Heart right ventricle (tissue), 16 donors: ENCODE measurements at places on chromosomes 11 and 22. TPM values are rescaled to one million over a fixed set of nuclear protein-coding genes. Genes with fewer than 3 reads are reported as not detected.

The CD3D gene
- not detected for total RNA-seq

- no peak for DNase-seq
These were observed 12.3 kb downstream of the TCF20 start for GRCh38 chr22:42258126-42258525.

- no peak for DNase-seq
These were observed 7.1 kb downstream of the MUC2 start for GRCh38 chr11:1081601-1082311.

DNA sequence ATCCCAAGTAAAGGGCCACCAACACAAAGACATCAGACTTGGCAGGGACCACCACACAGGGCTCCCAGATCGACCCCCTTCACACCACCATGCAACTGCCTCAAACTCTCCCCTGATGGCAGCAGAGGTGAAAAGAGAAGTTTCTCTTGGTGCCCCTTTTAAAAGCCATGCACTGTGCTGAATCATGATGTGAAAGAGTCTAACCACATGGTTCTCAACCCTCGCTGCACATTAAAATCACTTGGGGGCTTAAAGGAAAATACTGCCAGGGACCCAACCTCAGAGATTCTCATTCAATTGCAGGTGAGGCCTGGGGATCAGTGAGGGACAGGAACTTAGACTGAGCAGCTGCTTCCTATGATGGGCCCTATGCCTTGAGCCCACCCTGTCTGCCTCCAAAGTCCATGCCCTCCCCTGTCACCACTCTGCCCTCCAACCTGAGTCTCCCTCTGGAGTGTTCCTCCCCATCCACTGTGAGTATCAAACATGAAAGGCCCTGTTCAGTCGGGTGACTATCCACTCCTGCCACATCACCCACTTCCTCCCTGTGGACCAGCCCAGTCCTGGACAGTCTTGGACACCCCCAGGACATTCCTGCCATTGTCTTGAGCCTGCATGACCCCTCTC, 40.8 kb downstream of the PLEKHA7 start:
- no peak for DNase-seq

GRCh38 chr11:60925868-60926267, 1.6 kb downstream of the TMEM132A start:
- DNase-seq, result no peak

The SLC16A8 gene
- not detected for total RNA-seq

DNA sequence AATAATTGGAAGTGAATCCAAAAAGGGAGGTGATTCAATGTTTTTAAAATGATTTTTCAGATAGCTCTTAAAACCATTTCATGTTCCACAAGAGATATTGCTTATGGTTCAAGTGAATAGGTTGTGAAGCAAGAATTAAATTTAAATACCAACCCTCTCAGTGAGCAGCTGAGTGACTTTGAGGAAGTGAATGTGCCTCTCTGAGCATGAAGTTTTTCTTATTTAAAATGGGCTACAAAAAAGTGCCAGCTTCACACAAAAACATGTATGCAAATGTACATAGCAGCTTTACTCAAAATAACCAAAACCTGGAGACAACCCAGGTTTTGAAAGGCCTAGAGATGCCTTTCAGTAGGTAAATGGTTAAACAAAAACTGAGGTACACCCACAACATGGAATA, 35.5 kb upstream of the GAB4 start:
- DNase-seq, result no peak

- no peak for DNase-seq
These were observed 1248.0 kb upstream of the CNTN5 start for GRCh38 chr11:97772705-97773104.

The ADSL gene
- total RNA-seq, result 55.9 TPM

GRCh38 chr11:10456519-10456918, 1.5 kb downstream of the AMPD3 start:
- no peak for DNase-seq

- DNase-seq, result no peak
These were observed 35.8 kb downstream of the TNKS1BP1 start for GRCh38 chr11:57288771-57289579.

- DNase-seq, result no peak
These were observed 22.6 kb upstream of the CTSC start for GRCh38 chr11:88360141-88360540.

The SCN3B gene
- total RNA-seq, result 1.1 TPM

- no peak for DNase-seq
These were observed 25.9 kb downstream of the PTDSS2 start for GRCh38 chr11:475941-476340.

DNA sequence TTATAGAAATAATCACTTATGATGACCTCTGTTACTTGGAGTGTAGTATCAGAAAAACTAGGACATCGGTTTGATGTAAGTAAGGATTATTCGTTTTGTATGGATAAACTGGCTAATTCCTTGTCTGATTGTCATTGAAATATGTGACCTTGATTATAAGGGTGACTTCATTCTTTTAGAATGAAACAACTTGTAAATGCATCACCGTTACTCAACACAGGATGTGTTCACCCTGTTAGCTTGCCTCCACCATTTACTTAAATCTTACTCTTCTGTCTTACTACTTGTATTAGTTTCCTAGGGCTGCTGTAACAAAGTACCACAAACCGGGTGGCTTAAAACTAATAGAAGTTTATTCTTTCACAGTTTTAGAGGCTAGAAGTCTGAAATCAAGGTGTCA, 7.9 kb downstream of the SFI1 start:
- DNase-seq, result no peak

DNA sequence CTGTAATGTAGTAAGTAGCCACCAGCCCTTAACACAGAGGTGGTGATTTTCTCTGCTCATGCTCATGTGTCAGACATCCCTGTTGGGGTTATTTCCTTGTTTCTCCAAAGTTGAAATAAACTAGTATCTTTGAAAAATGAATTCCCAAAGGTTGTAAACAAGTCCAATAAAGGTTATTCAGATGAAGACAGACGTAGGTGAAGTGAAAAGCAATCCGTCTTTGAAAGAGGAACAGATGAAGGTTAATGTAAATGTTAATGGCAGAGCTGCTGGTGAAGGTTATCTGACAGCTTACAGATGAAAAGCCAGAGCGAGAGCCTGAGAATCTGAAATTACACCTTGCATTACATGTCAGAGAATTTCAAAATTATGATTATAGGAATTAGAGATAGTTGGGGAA, 1604.0 kb downstream of the FAM181B start:
- DNase-seq, result no peak

- DNase-seq, result no peak
These were observed 581.1 kb upstream of the ARHGAP42 start for GRCh38 chr11:100105982-100106358.

DNA sequence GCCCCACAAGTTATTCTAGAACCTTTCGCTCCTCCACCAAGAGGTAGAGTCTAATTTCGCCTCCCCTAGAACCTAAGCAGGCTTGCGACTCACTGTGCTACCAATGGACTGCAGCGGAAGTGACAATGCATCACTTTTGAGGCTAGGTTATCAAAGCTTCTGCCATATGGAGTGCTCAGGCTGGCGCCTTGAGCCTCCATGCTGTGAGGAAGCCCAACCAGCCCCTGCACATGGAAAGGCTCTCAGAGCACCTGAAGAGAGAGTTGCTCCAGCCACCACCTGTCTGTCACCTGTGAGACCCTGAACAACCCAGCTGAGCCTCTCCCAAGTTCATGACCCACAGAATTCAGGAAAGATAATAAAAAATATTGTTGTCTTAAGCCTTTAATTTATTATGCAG, 29.3 kb upstream of the CBX7 start:
- DNase-seq, result no peak

DNA sequence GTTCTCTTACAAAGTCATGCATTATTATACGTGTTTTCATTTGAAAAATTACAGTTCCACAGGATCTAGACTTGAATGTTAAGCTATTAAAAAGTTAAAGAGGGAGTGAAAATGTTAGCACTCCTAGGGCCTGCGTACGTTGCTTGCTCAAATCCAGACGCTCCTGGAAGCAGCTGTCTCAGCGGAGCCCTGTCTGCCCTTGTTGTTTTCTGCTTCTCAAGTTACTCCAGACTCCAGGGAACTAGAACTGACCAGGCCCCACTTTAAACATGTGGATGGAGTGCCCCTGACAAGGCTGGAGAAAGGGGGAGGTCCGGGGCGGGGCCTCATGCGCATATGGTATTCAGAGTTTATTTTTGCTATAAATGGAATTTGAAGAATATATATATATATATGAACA, 9.6 kb downstream of the PARVB start:
- no peak for DNase-seq

DNA sequence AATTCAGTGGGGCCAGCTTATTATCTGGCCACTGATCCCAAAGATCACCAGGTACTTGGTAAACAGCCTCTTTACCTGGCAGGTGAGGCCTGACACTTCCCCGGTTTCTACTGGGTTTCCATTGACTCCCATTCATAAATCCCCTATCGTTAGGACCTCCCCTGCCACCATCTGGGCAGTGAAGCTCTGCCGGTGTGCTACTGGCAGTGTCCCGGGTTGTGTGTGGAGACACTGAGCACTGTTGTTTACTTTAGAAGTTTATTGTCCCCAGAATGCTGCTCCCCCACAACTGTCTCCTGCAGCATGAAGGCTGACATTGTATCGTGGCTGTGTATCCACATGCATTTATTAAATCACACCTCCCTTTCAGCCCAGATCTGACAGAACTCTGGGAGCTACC, 142.7 kb downstream of the WNT7B start:
- no peak for DNase-seq
